ENCODE measurements at places on chromosomes 3 and 15. TPM values are rescaled to one million over a fixed set of nuclear protein-coding genes. Genes with fewer than 3 reads are reported as not detected.

- DNase-seq: no peak
Measured at GRCh38 chr15:84799511-84800187, 17.5 kb upstream of the ALPK3 start.

The AHSG gene
- polyA plus RNA-seq: not detected

- no peak for DNase-seq
Measured at GRCh38 chr15:64009241-64009640, 37.0 kb downstream of the DAPK2 start.

- DNase-seq: no peak
Measured at GRCh38 chr3:74491874-74492273, 122.6 kb downstream of the CNTN3 start.

DNA sequence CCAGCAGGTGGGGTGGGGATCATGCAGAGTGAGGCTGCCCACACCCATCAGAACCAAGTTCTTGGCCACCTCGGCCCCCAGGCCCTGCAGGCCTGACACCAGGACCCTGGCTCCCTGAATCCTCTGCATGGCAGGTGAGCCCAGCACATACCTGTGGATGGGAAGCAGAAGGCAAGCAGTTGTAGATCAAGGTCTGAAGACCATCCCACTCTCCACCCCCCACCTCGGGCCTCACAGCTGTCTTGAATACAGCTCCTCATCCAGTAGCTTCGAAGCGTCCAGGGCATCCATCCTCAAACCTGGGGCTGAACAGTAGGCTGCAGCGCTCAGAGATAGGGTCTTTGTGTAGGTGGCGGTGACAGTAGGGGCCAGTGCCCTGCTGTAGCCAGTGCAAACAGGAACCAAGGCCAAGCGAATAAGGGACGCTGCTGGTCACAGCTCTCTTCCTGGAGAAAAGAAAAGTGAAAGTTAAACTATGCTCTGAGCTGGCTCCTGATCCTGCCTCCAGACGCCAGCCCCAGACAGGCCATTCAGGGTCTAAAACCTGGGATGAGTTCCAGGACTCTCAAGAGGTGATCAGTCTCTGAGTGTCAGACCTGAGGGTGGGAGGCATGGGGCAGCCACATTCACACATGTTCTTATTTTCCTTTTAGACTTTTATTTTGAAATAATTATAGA, at the start of gene UBA7:
Gene UBA7, minus strand, starts transcription at position 457 of the 678 bp plus-strand sequence. Its CDS starts 166 bp downstream, at position 291.
- no peak for DNase-seq

The EOGT gene
- polyA plus RNA-seq: 25.8 TPM

DNA sequence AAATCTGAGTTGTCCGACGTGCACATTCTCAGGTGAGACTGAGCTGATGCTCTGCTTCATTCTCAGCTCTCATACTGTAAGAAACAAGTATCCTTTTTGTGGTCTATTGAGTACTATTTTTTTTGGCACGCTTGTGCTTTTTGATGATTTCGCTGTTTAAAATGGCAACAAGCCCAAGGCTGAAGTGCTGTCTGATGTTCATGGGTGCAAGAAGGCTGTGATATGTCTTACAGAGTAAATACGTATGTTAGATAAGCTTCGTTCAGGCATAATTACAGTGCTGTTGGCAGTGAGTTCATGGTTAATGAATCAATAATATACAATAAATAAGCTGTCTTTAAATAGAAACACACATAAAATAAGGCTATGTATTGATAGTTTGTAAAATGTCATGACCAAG, 27.2 kb downstream of the AQR start:
- peak; percentile 24 for DNase-seq

The DLL4 gene
- polyA plus RNA-seq: 1.5 TPM

DNA sequence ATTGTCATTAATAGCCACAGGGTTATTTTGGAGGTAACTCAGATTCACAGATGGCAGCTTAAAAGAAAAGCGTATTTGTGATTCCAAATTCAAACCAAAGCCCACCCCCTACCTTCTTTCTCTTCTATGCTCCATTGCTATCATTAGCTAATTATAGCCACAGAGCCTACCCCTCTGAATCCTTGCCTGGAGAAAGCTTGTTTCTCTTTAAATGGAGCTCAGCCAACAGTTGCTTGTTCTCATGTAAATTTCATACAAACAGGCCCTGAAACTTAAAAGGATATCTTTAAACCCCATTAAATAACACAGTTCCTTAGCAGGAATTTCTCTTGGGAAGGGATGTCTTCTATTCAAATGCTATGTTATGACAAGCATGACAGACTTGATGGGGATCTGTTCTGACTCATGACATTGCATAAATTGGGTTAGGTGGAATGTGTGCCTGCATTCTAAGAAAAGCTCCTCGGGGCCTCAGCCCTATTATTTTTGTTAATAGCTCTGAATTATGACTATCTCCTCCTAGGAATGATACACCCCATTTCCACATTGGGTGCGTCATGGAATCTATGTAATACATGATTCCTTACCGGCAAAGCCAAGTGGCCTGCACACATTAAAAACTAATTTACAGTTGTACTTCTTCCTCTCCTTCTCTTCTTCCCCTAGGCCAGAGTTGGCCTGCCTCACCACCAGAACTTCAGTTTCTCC, 265.8 kb downstream of the TAFA4 start:
- DNase-seq: no peak

DNA sequence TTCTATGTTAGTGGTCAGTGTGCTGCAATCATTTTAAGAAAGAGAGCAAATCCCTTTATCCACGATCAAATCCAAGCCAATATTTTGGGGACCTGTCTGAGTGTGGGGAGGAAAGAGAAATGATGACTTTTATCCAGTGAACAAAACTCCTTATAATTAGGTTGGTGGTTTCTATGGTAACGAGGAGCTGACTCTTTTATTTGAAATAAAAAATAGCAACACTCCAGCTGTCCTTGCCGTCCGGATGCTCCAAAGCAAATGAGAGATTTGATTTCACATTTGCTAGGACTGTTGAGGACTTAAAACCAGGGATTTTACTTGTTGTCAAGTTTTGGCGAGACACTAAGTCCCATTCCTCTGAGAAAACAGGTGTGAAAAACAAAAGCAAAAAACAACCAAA, 154.0 kb upstream of the PRICKLE2 start:
- no peak for DNase-seq

DNA sequence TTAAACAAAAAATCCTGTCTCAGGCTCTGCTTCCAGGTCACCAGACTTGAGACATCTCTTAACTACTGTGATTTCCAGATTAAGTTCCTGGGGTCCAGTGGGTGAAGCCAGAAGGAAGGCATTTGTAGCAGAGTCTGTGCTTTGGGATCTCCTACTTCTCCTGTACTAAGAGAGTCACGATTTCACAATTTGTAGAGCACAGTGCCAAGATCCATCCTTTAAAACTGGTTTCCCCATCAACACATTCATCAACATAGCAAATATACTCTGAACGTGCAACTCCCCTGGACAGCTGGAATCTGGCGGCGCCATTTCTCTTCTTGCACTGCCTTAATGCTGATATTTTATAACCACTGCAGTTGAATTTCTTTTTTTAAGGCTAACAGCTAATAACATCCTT, 33.2 kb downstream of the CDCP1 start:
- DNase-seq: no peak

DNA sequence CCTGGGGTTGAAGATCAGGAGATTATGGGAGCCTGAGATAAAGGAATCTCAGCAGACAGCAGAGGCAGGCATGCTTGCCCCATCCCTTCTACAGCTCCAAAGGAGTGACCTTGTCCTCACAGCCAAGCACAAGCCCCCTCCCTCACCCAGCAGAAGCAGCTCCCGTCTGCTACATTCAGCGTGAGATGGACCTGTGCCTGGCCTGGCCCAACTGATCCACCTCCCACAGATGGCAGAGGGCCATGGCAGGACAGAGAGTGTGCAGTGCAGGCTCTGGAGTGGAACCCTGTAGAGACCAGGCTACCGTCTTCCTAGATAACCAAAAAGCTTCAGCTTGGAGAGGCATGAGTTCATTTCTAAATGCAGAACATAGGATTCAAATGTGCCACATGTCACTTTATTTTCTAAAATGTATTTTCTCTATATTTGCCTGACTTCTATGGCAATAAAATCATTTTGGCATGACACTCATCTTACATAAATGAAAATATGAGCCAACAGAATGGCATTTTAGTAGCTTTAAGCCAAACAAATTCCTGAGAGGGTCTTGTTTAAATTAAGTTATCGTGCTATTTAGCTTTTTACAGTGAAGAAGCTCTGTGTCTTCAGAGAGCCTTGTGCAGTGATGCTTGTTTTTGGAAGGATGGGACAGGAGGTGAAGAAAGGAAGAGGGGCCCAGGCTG, 43.7 kb downstream of the SLC12A8 start:
- DNase-seq: no peak

The CP gene
- 0.10 TPM for polyA plus RNA-seq

- no peak for DNase-seq
Measured at GRCh38 chr15:48084759-48085590, 35.8 kb upstream of the SLC24A5 start.

- DNase-seq: peak; percentile 74
Measured at GRCh38 chr3:11288786-11289637, 16.8 kb downstream of the ATG7 start.

DNA sequence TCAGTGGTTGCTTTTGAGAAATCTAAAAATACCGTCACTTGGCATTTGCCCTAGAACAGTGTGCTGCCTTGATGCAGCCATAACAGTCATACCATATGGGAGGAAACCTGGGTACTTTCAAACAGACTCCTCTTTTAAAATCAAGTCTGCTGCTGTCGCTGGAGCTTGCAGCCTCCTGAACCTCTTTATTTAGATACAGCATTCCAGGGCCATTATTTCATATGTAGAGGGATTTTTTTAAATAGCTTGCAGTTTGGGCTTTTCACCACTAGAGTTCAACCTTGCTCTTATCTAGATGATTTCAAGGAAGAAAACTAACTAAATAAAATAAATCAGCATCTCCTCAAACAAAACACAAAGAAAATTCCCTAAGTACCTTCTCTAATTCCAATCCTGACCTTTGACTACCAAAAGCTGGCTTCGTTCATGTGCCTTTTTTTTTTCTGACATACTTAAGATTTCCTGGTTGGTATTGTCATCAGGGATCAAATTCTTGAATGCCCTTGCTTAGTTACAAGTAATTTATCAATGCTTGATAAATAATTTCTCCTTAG, 111.6 kb downstream of the KBTBD8 start:
- peak; percentile 55 for DNase-seq

DNA sequence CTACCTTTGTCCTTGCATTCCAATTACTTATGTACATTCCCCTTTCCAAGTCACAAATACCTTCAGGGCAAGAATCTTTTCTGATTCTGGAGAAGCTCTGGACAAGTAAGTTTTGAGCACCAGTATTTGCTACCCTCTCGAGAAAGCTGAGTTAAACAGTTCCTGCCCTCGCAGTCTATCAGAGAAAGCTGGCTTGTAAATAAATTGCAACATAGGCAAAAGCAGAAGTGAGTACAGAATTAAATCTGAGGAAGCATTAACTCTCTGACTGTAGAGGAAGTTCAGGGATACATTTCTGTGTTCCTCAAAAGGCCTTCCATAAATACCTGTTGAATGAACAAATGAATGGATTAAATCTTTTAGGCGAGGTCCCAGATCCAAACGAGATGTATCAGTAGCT, 1.2 kb downstream of the OSBPL11 start:
- DNase-seq: no peak

The CAMK2N2 gene
- 0.07 TPM for polyA plus RNA-seq

- DNase-seq: peak; percentile 18
Measured at GRCh38 chr15:73873889-73874511, 636 bp downstream of the TBC1D21 start.

- peak; percentile 4 for DNase-seq
Measured at GRCh38 chr3:67458408-67458807, 196.0 kb downstream of the SUCLG2 start.

The FRMD5 gene
- polyA plus RNA-seq: 5.2 TPM

The CLDN11 gene
- 445 TPM for polyA plus RNA-seq

DNA sequence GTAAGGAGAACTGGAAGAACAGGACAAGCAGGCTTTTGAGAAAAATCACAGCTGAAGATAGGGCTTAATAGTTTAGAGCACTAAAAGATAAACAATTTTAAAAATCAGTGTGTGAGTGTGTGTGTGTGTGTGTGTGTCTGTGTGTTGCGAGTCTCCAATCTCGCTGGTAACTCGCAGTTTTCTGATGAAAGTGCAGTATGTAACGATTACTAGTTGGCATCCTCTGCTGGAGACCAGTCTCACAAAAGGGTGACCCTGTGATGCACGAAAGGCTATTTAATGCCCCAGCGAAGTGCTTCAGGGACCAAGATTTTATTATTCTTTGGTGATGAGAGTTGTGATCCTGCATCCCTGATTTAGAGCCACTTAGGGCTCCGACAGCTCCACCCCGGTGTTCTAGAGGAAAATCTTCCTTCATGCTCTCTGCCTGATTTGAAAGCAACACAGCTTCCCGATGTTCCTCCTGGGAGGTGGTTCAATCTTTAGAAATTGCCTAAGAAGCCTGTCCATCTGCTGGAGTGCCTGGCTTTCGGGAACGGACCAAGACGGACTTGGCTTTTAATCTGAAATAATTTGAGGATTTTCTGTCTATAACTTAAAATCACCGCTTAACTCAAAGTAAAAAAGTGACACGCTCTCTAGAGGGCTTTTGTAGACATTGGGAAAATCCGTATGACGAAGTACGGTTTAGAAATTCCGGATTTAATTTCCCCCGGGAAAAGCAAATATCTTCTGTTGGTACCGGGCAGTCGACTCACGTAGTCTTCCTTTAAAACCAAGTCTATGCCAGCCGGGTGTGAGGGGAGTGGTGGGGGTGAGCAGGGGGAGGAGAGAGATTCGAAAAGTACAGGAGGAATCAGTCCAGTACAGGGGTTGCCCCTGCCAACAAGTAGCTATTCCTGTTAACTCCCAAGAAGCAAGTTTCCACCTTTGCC, 1.1 kb upstream of the ALCAM start:
- no peak for DNase-seq

DNA sequence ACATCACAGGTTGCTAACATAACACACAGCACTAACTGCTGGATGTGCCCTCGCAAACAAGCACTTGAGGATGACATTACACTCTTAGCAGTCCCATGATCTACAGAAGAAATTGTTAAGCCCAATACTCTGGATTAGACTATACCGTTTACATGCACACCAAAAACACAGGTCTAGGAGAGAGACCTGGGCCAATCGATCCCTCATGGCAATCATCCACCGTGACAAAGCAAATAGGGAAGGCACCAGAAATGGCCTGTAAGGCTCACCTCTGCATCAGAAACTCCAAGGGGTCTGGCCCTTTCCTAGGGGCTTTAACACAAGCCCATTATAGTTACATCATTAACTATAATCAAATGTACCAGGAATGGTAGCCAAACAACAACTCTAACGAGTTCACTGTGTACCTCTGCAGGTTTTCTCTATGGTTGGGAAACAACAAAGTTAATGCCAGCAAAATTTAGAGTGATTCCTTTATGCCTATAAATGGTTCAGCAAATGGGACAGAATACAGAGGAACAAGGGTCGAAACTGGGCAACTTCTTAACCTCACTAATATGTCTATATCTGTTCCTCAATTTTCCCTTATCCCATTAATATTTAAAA, 18.5 kb downstream of the TRANK1 start:
- no peak for DNase-seq

Measured in AG04450 (cell line).